Activated T-cell treated with anti-CD3 and anti-CD28 coated beads, Interleukin-2, amount 50 U/mL, for 72 hours (primary cell): ENCODE measurements at places on chromosomes 12 and 14. TPM values are rescaled to one million over a fixed set of nuclear protein-coding genes. Genes with fewer than 3 reads are reported as not detected.
A peak's percentile ranks its signal among the peaks of the same experiment; 100 is the strongest.

DNA sequence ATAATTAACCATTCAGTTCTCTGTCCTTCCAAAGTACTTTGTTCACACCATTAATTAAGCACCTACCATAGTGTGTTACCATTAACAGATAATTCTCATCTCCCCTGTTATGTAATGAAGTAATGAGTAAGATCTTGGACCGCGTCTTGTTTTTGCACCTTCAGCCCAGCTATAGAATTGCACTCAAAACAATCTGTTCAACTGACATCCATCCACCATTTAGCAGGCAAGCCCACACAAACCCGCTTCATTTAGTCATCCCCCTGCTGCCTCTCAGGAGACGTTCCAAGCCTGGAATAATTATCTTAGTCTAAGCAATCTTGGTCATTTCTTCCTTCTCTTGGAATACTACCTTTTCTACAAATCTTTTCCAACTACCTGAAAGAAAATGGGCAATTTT is 74.4 kb downstream of the DUSP16 start:
- H3K4me3 ChIP-seq, result no peak overlapping the region
- H3K27me3 ChIP-seq, result no peaks in the 10 kb centered on the region
- peak overlapping the region; percentile 88 for H3K27ac ChIP-seq
- H3K36me3 ChIP-seq, result peaks cover 30% of the 10 kb centered on the region

DNA sequence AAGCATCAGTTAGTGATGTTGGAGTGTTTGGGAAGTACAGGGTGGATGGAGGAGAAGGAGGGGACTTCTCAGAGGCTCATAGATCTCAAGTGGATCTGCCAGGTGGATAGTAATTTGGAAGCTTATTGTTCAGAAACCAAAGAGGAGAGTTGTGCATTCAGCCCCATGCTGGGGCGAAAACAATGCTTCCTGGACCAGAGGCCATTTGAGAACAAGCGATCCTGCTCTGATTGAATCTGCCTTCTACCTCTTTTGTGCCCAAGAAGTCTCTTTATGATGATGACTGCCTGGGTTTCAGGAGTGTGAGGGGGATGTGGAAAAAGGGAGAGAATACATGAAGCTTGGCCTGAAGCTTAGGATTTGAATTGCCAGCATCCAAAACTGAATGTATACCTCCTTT is 110.8 kb upstream of the SRRM4 start:
- DNase-seq, result no peak
- H3K27ac ChIP-seq, result no peak overlapping the region
- H3K4me1 ChIP-seq, result no peaks in the 10 kb centered on the region
- H3K27me3 ChIP-seq, result no peaks in the 10 kb centered on the region
- no peak overlapping the region for H3K4me3 ChIP-seq

GRCh38 chr14:50806241-50806933 is 24.6 kb downstream of the NIN start:
- H3K27me3 ChIP-seq, result no peaks in the 10 kb centered on the region
- no peak for DNase-seq
- H3K27ac ChIP-seq, result peak overlapping the region; percentile 57
- no peak overlapping the region for H3K4me3 ChIP-seq
- peaks cover 19% of the 10 kb centered on the region for H3K4me1 ChIP-seq
- peaks cover 3% of the 10 kb centered on the region for H3K36me3 ChIP-seq

GRCh38 chr14:32991691-32992090 is 53.0 kb downstream of the NPAS3 start:
- DNase-seq, result no peak
- H3K27me3 ChIP-seq, result no peaks in the 10 kb centered on the region
- no peaks in the 10 kb centered on the region for H3K36me3 ChIP-seq
- no peak overlapping the region for H3K27ac ChIP-seq
- no peak overlapping the region for H3K4me3 ChIP-seq

Gene TIGAR
- total RNA-seq, result 22.5 TPM

Gene CACNA2D4
- total RNA-seq, result 6.0 TPM

Gene SRRM4
- total RNA-seq, result not detected
